ENCODE measurements at places on chromosomes 7 and 10.

GRCh38 chr7:117149692-117150091 lies 173.2 kb downstream of the WNT2 start:
- no peak for DNase-seq

- no peak for DNase-seq
Measured at GRCh38 chr10:72851509-72851908, 42.0 kb upstream of the OIT3 start.

GRCh38 chr7:139626817-139627216 lies 103.3 kb downstream of the CLEC2L start:
- DNase-seq: no peak

DNA sequence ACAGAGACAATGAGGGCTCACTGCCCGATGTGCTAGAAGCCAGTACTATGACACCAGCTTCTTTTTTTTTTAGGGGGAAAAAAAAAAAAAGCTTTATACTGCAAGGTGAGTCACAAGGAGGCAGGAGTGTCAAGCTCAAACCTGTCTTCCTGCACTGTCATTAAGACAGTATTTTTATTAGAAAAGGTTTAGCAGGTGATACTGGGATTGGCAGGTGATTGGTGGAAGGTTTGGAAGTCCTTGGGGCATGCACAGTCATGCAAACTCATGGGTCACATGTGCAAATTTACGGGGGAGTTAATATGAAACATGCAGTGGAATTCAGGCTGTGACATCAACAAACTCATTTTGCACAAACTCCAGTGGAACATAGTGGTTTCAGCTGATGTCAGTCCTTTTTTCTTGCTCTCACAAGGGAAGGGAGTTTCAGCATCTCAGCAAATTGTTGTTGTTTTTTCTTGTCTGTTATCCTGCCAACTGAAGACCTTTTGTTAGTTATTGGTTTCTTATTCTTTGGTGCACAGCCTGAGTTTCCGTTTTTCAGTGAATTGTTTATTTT lies 530.6 kb downstream of the ANKRD7 start:
- DNase-seq: no peak

DNA sequence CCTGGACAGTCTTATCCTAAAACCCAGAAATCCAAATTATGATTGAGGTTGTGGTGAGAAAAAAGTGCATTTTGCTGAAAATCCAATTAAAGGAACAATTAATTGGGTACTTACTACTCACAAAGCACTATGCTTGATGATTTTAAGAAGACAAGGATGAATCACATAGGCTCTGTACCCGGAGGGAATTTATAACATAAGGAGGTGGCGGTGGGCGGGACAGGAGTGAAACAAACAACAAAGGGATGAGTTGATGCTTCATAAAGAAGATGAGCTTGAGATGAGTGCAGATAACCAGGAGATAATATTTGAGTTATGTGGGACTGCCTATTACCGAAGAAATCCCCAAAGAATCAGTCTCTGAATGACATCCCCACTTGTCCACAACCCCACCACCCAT lies 171.1 kb upstream of the FZD8 start:
- DNase-seq: no peak

DNA sequence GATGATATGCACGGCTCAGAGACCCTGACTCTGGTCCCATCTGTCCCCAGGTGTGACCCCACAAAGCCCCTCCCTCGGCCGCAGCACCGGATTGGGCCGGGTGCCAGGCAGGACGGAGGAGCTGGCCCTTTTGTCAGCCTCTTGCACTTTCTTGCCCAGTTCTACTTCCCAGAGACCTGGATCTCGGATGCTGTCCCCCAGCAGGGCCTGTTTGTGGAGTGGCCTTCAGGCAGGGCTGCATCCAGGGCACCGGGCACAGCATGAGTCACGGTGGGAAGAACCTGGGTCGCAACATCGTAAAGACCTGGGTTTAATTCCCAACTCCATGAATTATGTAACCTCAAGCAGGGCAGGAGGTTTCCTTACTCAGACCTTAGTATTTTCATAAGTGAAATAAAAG lies 158.4 kb upstream of the SH2B2 start:
- no peak for DNase-seq

DNA sequence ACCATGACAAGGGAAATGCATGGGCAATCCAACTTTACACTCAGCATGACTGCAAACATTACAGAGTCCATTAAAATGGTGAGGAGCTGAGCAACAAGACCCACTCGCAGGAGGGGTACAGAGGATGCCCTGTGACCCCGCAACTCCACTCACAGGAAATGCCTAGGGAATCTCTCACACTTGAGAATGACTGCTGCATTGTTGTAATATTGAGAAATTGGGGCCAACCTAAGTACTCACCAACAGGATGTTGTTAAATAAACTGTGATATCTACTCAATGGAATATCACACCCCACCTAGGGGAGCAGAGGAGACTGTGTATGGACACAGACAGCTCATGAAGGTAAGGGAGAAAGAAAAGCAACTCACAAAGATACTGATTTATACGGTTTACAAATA lies 53.4 kb upstream of the CAMK2B start:
- DNase-seq: no peak

DNA sequence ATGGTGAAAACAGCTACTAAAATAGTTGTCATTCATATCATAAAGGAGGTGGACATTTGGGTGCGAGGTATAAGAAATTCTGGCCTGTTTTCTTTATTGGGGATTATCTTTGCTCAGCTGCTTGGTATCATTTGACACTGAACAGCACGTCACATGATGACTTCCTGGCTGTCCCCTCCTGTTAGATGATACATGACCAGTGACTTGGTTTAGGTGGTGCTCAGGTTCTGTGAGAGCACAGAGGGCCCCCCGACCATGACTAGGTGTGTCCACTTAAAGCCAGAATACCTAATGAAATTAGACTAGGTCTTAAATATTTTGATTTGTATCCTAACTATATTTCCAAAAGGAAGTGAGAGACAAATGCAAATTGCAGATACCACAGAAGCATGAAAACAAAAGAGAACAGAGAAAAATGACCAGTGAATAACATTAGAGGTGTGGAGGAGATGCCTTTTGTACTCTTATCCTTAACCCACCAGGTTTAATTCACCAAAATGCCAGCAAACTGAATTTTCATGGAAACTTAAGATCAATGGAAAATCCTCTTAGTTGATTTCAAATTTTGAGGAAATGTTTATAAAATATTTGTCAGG lies 50.6 kb upstream of the GJD4 start:
- DNase-seq: no peak

GRCh38 chr7:157964016-157964415 lies 623.6 kb downstream of the PTPRN2 start:
- no peak for DNase-seq

DNA sequence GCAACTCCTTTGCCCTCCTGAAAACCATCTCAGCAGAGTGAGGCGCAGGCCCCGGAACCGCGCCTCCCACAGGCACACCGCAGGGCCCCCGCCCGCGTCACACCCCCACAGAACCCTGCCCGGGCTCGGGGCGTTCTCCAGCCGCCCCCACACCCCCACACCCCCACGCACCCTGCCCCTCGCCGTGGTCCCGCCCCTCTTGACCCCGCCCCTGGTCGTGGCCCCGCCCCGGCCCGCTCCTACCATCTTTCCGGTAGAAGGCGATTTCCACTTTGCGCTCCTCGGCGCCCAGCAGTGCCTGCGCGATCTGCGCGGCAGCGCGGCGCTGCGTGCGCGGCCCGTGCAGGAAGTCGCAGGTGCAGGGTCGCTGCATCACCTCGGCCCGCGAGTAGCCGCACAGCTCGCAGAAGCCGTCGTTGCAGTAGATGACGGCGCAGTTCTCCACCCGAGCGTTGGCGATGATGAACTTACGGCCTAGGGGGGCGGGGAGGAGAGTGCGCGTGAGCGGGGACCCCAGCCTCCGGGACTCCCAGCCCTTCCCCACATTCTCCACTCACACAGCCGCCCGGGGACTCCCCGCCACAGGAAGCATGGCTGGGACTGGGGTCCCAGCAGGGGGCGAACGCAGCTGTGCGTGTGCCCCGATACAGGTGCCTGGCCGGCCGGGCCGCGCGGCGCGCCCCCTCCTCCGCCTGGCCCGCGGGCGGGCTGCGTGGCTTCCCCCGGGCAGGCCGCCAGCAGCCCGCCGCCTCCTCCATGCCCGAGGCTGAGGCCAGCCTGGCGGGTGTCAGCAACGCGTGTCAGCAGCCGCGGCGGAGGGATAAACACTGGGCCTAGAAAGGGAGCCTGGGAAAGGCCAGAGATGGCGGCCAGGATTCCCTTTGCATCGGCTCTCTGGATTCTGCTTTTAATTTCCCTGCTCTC lies 3.4 kb downstream of the KCNH2 start:
- peak; percentile 87 for DNase-seq

DNA sequence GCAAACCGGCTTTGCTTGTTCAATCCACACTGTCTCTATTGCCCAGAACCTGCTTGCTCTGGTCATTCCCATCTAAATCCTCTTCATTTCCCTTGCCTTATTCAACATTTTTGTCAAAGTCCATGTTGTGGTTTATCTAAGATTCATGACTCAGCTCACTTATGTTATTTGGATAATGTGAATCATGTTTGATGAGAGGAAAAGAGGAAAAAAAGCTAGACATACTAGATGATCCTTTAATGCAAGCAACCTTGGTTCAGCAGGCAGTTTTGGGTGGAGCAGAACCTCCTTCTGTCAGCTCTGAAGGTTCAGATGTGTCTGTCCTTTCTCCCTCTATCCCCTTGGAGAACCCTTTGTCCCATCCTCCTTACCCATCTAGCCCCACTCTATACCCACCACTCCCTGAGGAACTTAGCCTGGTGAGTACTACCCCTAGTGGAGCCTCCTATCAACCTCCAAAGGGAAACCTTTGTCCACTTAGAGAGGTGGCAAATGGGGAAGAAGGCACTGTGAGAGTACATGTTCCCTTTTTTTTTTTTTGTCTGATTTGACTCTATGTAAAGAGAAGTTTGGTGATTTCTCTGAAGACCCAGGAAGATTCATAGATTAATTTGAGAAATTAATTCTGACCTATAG lies 2.1 kb upstream of the SAMD9L start:
- DNase-seq: no peak

GRCh38 chr7:138661069-138661635 lies 40.0 kb downstream of the SVOPL start:
- DNase-seq: no peak
